ENCODE measurements at places on chromosomes 12 and 14. TPM values are rescaled to one million over a fixed set of nuclear protein-coding genes. Genes with fewer than 3 reads are reported as not detected.

DNA sequence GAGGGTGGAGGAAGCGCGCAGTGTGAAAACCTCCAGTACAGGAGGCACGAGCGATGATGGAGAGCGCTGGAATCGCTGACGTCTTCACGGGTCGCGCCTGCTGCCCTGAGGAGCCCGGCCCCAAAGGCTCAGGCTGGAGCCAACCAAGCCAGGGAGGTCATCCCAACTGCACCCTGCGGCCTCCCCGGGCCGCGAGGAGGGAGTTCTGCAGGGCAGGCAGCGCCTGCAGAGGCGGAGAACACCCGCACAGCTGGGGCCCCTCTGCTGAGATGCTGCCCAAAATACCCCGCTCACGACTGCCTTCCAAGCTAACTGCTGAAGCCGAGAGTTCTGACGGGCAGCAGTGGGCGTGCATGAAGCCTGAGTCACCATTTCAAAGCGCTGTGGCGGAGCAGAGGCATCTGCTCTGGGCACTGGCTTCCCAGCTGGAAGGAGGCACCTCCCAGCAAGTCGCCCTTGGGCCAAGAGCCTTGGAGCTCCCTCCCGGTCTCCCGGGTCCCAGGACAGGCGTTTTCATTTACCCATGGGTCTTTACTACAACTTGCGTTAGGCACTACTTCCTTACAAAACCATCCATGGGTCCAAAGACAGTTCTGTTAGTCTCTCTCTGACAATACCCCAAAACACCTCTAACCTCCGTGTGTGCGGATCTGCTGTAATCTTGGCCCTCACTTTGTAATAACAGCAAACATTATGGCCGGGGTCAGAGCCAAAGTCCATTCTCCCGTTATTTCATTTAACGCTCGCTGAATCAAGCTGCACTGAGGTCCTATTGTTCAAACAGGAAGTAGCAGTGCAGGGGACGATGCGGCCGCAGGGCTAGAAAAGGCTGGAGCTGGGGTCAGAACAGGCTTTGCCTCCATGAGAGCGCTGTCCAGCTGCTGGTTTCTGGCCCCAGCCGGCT, 60.1 kb upstream of the RIMBP2 start:
- peak overlapping the region; percentile 9 for H3K4me3 ChIP-seq
- H3K36me3 ChIP-seq = no peaks in the 10 kb centered on the region
- H3K4me1 ChIP-seq = no peaks in the 10 kb centered on the region
- peak; percentile 68 for DNase-seq
- H3K27me3 ChIP-seq = no peaks in the 10 kb centered on the region
- H3K27ac ChIP-seq = no peak overlapping the region

DNA sequence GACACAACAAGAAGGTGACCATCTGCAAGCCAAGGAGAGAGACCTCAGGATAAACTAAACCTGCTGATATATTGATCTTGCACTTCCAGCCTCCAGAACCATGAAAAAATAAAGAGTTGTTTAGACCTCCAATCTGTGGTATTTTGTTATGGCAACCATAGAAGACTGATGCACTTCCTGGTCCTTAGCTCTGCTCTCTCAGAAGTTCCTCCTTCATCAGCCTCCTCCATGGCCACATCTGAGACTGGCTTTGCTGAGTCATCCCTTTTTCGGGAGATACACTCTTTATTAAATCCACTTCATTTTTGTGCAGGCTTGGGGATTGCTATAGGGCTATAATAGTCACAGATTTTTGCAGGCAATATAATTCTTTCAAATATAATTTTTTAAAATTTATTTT, 89.6 kb upstream of the ATF7IP start:
- H3K27ac ChIP-seq = no peak overlapping the region
- no peak for DNase-seq
- no peaks in the 10 kb centered on the region for H3K36me3 ChIP-seq
- H3K4me3 ChIP-seq = no peak overlapping the region
- no peaks in the 10 kb centered on the region for H3K4me1 ChIP-seq

- H3K27ac ChIP-seq = no peak overlapping the region
- no peaks in the 10 kb centered on the region for H3K27me3 ChIP-seq
- no peaks in the 10 kb centered on the region for H3K4me1 ChIP-seq
- no peaks in the 10 kb centered on the region for H3K36me3 ChIP-seq
Measured at GRCh38 chr12:101256266-101256665, 23.6 kb upstream of the UTP20 start.

Gene ATXN7L3B
- 19.7 TPM for polyA plus RNA-seq

- no peaks in the 10 kb centered on the region for H3K27me3 ChIP-seq
- H3K4me1 ChIP-seq = no peaks in the 10 kb centered on the region
- no peaks in the 10 kb centered on the region for H3K36me3 ChIP-seq
- no peak overlapping the region for H3K4me3 ChIP-seq
- no peak for DNase-seq
- no peak overlapping the region for H3K27ac ChIP-seq
Measured at GRCh38 chr14:93708800-93709199, 79.5 kb downstream of the PRIMA1 start.

GRCh38 chr14:30949651-30950050, 75.3 kb downstream of the COCH start:
- DNase-seq = no peak
- H3K4me1 ChIP-seq = no peaks in the 10 kb centered on the region
- no peak overlapping the region for H3K4me3 ChIP-seq
- H3K36me3 ChIP-seq = no peaks in the 10 kb centered on the region
- H3K27ac ChIP-seq = no peak overlapping the region

DNA sequence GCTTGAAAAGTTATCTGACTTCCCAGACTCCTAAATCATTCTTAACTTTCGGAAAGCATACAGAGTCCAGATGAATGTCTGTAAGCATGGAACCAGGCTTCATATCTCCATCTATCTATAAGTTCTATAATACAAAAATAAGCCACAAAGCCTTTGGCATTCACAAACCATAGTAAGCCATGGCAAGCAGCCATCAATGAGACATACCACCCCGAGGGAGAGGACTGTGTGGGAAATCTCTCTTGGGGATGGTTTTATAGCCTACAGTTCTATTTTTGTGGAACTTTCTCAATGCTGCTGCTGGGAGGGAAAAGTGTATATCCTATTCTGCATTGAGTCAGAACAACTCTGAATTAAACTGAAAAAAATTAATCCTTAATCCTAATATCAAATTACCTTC, 20.4 kb downstream of the EGLN3 start:
- H3K36me3 ChIP-seq = no peaks in the 10 kb centered on the region
- no peak overlapping the region for H3K4me3 ChIP-seq
- no peak for DNase-seq
- H3K27ac ChIP-seq = no peak overlapping the region
- H3K4me1 ChIP-seq = no peaks in the 10 kb centered on the region

- no peaks in the 10 kb centered on the region for H3K36me3 ChIP-seq
- no peaks in the 10 kb centered on the region for H3K4me1 ChIP-seq
Measured at GRCh38 chr12:95723693-95724384, 66.7 kb downstream of the NTN4 start.

Gene IGF1
- 6.8 TPM for polyA plus RNA-seq

Gene CMTM5
- polyA plus RNA-seq = 1.1 TPM

Gene CPM
- 23.8 TPM for polyA plus RNA-seq

GRCh38 chr12:16323010-16323409, 24.4 kb upstream of the MGST1 start:
- no peak for DNase-seq
- no peaks in the 10 kb centered on the region for H3K36me3 ChIP-seq
- no peak overlapping the region for H3K4me3 ChIP-seq
- H3K27ac ChIP-seq = no peak overlapping the region
